ENCODE measurements at places on chromosomes 1 and 21.

DNA sequence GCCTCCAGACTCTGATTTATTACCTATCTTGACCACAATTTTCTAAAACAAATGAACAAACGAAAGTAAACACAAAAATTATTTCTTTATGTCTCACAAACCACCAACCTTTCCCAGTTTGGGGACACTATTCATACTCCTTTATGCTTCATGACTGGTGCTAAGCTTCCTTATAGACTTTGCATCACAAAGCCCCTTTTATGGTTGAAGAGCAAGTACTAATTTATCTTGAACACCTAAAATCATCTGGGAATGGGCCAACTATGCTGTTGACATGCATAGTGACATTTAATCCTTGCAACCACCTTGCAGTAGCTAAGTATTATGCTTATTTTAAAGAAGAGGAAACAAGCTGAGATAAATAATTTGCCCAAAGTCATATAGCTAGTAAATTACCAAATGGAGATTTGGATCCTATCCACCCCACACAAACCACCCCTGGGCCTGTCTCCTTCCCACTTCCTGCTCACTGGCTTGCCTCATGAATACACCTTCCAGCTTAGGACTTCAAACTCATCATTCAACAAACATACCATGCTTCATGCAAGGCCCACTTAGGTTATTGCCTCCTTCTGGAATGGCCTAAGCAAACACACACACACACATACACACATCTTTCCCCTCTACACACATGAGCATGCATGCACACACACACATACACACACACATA is 192.2 kb downstream of the PLPP3 start:
- no peak for DNase-seq

DNA sequence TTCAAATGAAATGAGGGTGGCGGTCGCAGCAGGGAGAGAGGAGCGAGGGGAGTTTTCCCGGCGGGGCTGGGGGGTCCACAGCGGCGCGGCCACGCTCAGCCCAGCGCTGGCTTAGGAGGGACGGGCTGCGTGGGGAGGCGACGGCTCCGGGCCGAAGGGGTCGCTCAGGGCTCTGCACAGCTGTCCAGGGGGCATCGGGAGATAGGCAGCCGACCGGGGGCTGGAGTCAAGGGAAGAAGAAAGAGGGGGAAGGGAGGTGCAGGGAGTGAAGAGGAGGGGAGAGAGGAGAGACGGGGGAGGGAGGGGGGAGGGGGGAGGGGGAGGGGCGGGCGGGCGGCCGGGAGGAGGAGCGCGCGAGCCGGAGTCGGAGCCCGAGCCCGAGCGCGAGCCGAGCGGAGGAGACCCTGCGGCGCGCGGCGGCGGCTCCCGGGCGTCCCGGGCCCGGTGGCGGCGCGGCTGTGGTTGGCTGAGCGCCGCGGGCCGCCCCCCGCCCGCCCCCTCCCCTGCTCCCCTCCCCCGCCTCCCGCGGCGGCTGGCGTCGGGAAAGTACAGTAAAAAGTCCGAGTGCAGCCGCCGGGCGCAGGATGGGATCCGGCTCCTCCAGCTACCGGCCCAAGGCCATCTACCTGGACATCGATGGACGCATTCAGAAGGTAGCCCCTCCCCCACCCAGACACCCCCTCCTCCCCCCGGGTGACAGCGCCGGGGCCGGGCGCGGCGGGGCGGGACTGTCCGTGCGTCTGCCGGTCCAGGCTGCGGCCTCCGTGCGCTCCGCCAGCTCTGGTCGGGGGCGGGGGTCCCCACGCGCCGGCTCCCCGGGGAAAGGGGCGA is at the start of gene PDE9A:
TSS of gene PDE9A (plus strand) at position 391 of the 831 bp plus-strand sequence. CDS start at position 585, 194 bp downstream.
- no peak for DNase-seq

DNA sequence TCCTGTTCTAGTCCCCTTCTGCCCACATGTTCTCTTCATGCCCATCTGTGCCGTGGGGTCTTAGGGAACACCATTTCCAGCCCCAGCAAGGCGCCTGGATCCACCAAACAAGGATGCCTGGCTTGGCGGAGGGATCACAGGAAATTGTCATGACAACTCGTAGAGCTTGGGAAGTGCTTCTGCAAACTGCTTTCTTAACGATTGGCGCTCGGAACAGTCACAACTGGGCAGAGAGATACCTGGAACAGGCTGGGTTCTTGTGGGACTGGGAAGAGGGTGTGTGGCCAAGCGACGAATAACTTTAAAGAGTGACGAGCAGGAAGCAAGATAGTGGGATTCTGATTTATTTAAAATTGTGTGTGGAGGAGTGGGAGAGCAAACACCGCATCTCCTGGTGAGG is 329.8 kb downstream of the RPS6KC1 start:
- DNase-seq: no peak

- DNase-seq: no peak
Measured at GRCh38 chr1:153912349-153912748, 10.4 kb downstream of the GATAD2B start.

GRCh38 chr21:26814386-26814785 is 30.8 kb downstream of the ADAMTS1 start:
- DNase-seq: no peak

DNA sequence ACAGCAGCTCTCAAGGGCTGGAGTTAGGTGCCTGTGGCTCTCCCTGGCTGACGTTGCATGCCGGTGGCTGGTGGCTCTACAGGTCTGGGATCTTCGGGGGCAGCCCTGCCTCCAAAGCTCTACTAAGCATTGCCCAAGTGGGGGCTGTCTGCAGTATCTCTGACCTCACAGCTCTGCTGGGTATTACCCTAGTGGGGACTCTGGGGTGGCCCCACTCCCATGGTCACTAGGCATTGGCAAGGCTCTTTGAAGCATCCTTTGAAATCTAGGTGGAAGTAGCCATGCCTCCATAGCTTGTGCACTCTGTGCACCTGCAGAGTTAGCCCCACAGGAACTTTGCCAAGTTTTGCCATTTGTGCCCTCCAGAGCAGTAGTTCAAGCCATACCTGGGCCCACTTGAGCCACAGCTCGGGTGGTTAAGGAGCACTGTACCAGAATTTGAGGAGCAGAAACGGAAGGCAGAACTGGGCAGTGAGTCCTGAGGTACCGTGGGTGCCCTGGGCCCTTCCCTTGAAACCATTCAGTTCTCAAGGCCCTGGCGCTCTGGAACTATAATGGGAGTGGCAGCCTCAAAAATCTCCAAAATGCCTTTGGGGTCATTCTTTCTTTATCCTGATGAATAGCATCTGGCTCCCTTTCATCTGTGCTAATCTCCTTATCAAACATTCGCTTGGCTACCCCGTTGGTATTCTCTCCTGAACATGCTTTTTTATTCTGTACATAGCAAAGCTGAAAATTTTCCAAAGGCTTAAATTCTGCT is 15.4 kb downstream of the GJA4 start:
- DNase-seq: no peak

GRCh38 chr21:31316072-31316471 is 28.0 kb downstream of the TIAM1 start:
- DNase-seq: no peak

DNA sequence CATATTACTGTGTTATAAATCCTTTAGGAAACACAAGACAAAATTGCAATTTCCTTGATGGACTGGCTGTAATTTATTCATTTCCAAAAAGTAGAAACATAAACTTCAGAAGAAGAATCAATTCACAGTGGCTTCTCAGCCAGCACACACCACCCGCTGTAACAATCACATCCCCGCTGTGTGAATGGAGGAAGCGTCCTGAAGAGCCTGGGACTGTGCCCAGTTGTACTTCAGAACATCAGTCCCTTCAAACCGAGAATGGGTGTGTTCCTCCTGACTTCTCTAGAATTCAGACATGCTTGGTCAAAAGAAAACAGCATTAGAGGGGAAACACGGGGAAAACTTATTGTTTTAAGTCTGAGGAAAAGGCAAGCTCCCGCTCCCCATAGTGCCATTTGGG is 28.8 kb upstream of the CD84 start:
- DNase-seq: no peak

DNA sequence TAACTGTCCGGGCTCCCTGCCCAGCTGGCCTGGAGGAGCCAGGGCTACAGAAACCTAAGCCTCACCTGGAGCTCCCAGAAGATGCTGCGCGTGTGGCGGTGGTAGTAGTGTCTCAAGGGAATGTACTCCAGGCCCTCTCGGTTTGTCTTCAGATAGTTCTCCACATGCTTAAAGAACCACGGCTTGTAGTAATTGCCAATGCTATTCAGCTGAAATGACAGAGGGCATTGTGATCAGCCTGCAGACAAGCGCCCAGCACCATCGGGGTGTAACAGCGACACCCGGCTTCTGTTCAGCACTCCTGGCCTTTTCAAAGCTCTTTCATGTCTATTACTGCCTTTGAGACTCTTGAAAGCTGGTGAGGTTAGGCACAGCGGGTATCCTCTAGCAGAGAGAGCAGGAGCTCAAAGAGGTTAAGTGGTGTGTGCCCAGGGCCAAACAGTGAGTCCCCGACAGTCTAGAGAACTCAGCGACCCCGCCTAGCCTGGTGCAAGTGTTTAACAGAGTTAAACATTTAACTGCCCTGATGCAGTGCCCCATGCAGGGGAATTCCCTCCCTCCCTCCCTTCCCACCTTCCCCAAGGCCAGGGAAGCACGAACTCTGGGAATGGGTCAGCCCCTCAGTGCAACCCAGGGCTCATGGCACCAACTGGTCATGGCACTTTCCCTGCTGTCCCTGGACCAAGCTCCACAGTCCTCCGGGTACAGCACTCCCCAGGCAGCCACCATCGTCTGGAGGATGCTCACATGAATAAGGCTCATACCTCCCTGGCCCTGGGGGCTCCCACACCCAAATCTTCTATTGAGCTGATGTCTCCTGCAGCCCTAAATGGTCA is 21.5 kb downstream of the DHCR24 start:
- no peak for DNase-seq

- DNase-seq: no peak
Measured at GRCh38 chr21:43697758-43698643, 20.9 kb upstream of the PDXK start.

DNA sequence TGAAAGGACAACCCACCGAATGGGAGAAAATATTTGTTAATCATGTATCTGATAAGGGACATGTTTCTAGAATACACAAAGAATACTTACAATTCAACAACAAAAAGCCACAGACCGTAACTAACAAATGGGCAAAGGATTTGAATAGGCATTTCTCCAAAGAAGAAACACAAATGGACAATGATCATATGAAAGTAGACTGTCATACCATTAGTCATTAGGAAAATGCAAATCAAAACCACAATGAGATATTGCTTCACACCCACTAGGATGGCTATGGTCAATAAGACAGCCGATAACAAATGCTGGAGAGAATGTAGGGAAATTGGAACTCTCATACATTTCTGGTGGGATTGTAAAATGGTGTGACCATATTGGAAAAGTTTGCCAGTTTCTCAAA is 367.2 kb upstream of the SGIP1 start:
- DNase-seq: no peak

GRCh38 chr1:209045331-209046057 is 538.0 kb upstream of the CAMK1G start:
- no peak for DNase-seq

GRCh38 chr1:196873385-196873784 is 14.5 kb upstream of the CFHR4 start:
- DNase-seq: no peak

GRCh38 chr1:221761354-221762002 is 19.6 kb upstream of the DUSP10 start:
- no peak for DNase-seq

- no peak for DNase-seq
Measured at GRCh38 chr1:42013881-42014470, 95.3 kb upstream of the HIVEP3 start.

GRCh38 chr1:5349526-5349925 is 642.7 kb downstream of the NPHP4 start:
- DNase-seq: no peak

DNA sequence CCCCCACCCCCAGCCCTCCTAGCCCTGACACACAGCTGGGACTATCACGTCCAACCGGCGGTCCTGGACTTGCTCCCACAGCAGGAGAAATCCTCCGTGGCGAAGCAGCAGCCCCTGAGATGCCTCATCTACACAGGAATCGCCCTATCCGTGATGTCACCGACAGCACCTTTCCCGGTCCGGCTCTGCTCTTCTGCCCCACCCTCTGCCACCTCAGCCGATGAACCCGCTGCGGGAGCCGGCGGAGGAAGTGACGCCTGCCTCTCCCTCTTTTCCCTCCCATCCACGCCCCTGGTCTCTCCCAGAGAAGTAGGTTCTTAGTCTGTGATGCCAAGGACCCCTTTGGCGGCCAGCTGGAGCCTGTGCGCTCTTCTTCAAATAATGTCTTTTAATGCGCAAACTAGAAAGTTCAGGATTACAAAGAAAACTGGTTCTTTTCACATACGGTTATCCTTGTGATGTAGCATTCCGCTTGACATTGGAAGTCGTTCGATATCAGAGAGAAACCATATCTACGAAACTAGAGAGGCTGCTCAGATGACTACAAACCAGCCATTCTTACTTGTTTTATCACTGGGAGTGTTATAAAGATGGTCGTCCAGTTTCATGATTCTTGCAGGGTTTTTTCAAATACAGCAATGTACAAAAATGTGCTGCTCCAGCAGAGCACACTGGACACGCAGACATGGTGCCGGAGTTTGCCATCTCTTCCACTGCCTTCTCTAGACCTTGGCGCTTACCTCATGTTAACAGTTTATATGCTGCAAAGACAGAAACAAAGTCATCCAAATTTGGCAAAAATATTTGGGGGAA is 120.3 kb downstream of the PPIAL4G start:
- DNase-seq: no peak

DNA sequence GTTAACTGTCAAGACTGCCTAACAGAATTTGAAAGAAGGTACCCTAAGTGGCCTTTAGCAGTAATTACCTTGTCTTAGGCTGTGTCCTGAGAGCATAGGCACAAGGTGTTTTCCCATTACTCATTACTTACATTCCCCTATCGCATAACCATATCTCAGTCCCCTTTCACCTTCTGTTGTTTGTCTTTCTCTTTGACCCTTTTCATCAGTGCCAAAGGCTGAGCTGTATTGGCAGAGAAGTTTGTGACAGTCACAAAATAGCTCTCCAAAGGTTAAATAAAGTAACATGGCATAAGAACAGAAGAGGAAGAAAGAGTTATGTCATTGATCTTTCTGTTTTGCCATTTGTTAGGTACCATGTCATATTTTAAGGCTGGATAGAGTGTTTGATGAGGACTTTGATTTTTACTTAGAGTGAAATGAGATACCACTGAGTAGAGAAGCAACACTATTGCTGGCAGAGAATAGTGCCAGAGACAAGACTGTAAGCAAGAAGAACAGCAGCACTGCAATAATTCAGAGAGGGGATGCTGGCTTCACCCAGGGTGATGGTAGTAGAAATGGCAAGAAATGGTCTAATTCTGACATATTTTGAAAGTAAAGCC is 497.8 kb downstream of the TTLL7 start:
- DNase-seq: no peak
